ENCODE measurements at places on chromosomes 12 and 14. TPM values are rescaled to one million over a fixed set of nuclear protein-coding genes. Genes with fewer than 3 reads are reported as not detected.

The TXNDC16 gene
- 11.5 TPM for total RNA-seq

The SOX5 gene
- total RNA-seq, result 5.1 TPM

The SYNDIG1L gene
- not detected for total RNA-seq

The NKX2-1 gene
- total RNA-seq, result not detected

DNA sequence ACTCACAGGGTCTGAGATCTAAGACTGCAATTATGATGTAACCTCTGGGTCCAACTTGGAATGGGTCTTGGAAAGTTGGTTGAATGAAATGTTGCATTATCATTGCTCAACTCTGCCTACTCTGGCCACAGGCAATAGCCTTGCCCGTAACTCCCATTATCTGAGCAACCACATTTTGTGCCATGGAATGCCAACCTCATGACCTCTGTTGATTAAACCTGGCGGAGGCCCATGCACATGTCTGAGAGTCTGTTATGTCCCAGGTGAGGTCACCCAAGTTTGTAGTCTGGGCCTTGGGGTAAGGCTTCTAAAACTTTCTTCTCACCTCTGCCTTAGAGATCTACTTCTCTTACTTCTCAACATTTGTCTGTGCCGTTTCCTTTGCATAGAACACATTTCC, 140.9 kb downstream of the TBX5 start:
- DNase-seq, result no peak
- no peak overlapping the region for H3K27ac ChIP-seq
- H3K36me3 ChIP-seq, result no peaks in the 10 kb centered on the region
- no peaks in the 10 kb centered on the region for H3K27me3 ChIP-seq
- H3K4me1 ChIP-seq, result no peaks in the 10 kb centered on the region

GRCh38 chr12:131592972-131593371, 117.9 kb upstream of the SFSWAP start:
- DNase-seq, result peak; percentile 35
- no peak overlapping the region for H3K4me3 ChIP-seq
- H3K36me3 ChIP-seq, result no peaks in the 10 kb centered on the region

GRCh38 chr14:56131865-56132833, 13.9 kb downstream of the PELI2 start:
- H3K36me3 ChIP-seq, result no peaks in the 10 kb centered on the region
- H3K27me3 ChIP-seq, result no peaks in the 10 kb centered on the region
- no peak overlapping the region for H3K27ac ChIP-seq
- H3K4me3 ChIP-seq, result no peak overlapping the region

GRCh38 chr12:18551701-18552100, 186.1 kb downstream of the PLCZ1 start:
- no peaks in the 10 kb centered on the region for H3K36me3 ChIP-seq
- H3K4me1 ChIP-seq, result no peaks in the 10 kb centered on the region
- no peak for DNase-seq
- H3K27ac ChIP-seq, result no peak overlapping the region
- no peak overlapping the region for H3K4me3 ChIP-seq

DNA sequence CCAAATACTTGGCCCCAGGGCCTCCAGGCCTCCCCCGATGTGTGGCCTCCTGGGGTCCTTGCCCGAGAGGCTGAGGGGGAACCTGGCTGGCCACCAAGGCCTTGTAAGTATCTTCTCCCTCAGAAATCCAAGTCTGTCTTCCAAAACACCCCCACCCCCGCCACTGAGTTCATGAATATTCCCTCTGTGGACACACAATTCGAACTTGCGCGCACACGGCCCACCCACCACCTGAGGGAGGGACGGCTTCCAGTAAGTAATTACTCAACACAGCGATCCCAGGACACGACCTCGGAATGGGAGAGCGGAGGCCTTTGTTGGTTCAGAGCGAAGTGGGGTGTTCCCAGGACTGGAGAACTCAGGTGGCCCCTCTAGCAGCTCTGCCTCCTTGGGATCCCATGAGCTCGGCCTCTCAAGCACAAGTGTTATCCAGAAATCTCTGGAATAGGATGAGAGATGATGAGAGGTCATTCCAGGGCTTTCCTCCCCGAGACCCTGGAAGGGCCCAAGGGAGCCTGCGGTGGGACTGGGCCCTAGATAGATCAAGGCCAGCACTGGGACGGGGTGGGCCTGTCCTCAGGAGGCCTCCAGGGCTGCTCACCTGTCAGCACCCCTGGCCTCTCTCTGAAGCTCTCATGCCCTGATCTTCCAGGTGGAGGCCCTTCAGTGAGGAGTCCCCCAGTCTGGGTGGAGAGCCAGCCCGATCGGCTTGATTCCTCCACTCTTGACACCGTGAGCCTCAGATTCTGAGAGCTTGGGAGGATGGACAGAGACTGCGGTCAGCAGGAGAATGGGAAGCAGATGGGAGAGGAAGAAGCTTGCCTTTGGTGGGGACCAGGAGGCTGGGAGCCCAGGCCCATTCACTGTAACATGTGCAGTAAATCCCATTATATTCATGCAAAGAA, 219.0 kb upstream of the RTL1 start:
- peak; percentile 48 for DNase-seq
- no peaks in the 10 kb centered on the region for H3K27me3 ChIP-seq

DNA sequence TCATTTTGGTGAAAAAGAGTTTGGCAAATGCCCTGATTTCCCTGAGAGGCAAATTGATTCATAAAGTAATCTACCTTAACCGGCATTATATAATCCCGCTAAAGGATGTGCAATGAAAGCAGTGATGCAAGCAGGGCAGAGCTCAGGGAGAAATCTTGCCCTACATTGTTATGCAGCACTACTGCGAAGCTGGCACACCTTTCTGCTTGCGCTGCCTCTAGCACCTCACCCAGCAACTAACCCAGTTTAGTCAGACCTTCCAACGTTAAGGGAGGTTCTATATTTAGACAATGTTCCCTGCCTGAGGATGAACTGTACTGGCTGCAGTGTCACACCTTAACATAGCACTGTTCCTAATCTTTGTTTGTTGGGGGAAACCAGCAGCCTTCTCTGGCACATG, 60.8 kb upstream of the CCDC196 start:
- no peaks in the 10 kb centered on the region for H3K4me1 ChIP-seq
- H3K27me3 ChIP-seq, result no peaks in the 10 kb centered on the region
- H3K27ac ChIP-seq, result no peak overlapping the region
- no peak overlapping the region for H3K4me3 ChIP-seq

DNA sequence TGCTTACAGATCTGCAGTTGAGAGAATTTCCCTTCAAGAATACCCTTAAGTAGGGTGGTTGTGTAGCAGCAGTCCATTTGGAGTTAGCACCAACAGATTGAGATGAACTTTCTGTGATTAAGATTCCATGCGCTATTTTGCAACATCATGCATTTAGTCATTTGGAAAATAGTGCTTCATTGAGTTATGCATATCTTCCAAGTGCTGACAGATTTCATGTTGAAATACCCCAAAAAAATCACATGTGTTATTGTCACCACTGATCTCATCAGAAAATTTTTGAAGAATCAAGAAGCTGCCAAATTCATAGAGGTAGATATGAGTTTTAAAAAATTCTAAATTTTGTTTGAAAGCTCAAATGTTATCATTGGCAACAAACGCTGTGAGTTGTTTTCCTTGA, 35.5 kb upstream of the OSBPL8 start:
- H3K27me3 ChIP-seq, result no peaks in the 10 kb centered on the region
- no peak overlapping the region for H3K4me3 ChIP-seq
- peak overlapping the region; percentile 51 for H3K27ac ChIP-seq
- DNase-seq, result no peak
- peaks cover 23% of the 10 kb centered on the region for H3K4me1 ChIP-seq

- H3K4me3 ChIP-seq, result no peak overlapping the region
- no peaks in the 10 kb centered on the region for H3K4me1 ChIP-seq
- no peaks in the 10 kb centered on the region for H3K27me3 ChIP-seq
- DNase-seq, result no peak
Measured at GRCh38 chr14:33030386-33030785, 91.7 kb downstream of the NPAS3 start.

DNA sequence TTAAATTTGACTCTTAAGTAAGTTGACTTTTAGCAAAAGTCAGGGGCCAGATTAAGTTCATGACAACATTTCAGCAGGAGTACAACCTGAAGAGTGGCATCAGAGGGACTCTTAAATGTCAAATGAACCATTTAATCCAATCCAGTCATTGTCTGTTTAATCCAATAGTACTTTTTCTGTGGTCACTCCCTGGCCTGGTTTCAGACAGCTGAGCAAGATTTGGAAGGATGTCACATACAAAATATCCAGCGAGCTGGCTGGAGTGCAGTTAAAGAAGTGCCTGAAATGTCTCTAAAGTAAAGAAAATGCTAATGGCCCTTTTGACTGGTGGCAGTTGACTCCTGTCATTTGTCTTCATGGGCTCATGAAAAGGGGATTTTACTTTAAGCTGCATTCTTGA, 1082.1 kb downstream of the AACS start:
- H3K4me3 ChIP-seq, result no peak overlapping the region
- H3K27me3 ChIP-seq, result no peaks in the 10 kb centered on the region
- H3K4me1 ChIP-seq, result no peaks in the 10 kb centered on the region
- H3K27ac ChIP-seq, result no peak overlapping the region
- no peaks in the 10 kb centered on the region for H3K36me3 ChIP-seq

GRCh38 chr14:44970907-44971306, 8.9 kb downstream of the TOGARAM1 start:
- no peak overlapping the region for H3K4me3 ChIP-seq
- no peak overlapping the region for H3K27ac ChIP-seq
- H3K27me3 ChIP-seq, result no peaks in the 10 kb centered on the region
- H3K36me3 ChIP-seq, result no peaks in the 10 kb centered on the region
- no peaks in the 10 kb centered on the region for H3K4me1 ChIP-seq

DNA sequence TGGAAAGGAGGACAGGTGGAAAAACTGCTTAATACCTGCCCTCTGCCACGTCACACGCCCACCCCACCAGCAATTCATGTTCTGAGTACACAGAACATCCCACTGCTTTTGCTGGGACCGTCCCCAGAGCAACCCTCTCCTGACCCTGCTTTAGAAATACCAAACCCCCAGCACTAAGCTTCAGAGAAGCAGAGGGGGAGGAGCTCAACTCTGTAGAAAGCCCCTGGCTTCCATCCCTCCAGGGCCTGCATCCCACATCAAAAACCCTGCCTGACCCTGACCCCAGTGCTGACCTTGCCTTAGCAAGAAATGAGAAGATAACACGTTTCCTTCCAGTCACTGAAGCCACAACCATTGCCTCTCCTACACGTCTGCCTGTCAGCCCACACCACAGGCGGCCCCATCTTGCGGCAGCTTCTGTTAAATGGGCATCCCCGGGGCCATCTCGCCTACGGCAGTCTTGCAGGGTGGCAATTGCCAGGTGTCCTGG, 19.7 kb downstream of the VDR start:
- peaks cover 45% of the 10 kb centered on the region for H3K4me1 ChIP-seq
- H3K4me3 ChIP-seq, result no peak overlapping the region
- no peak for DNase-seq
- H3K27ac ChIP-seq, result no peak overlapping the region
- no peaks in the 10 kb centered on the region for H3K27me3 ChIP-seq

GRCh38 chr14:63375769-63376168, 57.0 kb upstream of the GPHB5 start:
- H3K27me3 ChIP-seq, result no peaks in the 10 kb centered on the region
- H3K4me1 ChIP-seq, result no peaks in the 10 kb centered on the region

- H3K27me3 ChIP-seq, result no peaks in the 10 kb centered on the region
- no peak overlapping the region for H3K27ac ChIP-seq
- no peak overlapping the region for H3K4me3 ChIP-seq
Measured at GRCh38 chr14:22036541-22037239, 363.1 kb upstream of the OR4E1 start.
